ENCODE measurements at places on chromosomes 7 and 10. TPM values are rescaled to one million over a fixed set of nuclear protein-coding genes. Genes with fewer than 3 reads are reported as not detected.

CLDN4 gene
- total RNA-seq = 0.28 TPM

CFAP43 gene
- total RNA-seq = 0.25 TPM

FOXL3 gene
- total RNA-seq = not detected

ANKRD61 gene
- total RNA-seq = 0.42 TPM

CYP2C9 gene
- total RNA-seq = not detected

HGF gene
- not detected for total RNA-seq

NUTM2E gene
- 0.12 TPM for total RNA-seq

FFAR4 gene
- not detected for total RNA-seq

ZCWPW1 gene
- total RNA-seq = 6.5 TPM

CLRN3 gene
- total RNA-seq = not detected

UPK3B gene
- total RNA-seq = 1.0 TPM
